K562 (cell line): ENCODE measurements at places on chromosomes 13 and 19. TPM values are rescaled to one million over a fixed set of nuclear protein-coding genes. Genes with fewer than 3 reads are reported as not detected.

DNA sequence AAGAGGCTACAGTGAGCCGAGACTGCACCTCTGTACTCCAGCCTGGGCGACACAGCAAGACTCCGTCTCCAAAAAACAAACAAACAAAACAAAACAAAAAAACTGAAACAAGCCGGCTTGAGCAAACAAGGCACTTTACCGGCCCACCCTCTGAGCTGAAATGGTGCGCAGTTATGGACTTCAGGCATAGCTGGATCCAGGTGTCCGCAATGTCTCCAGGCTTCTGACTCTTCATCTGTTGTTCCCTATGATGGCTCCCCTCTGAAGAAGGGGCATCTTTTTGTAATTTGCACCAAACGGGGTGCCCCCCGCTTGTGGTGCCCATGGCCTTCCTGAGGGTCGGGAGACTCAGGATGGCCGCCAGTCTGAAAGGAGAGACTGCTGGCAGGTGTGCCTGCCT, 6.2 kb downstream of the C2CD4C start:
- H3K4me1 ChIP-seq = peaks cover 49% of the 10 kb centered on the region
- DNase-seq = no peak
- H3K4me3 ChIP-seq = no peak overlapping the region
- H3K27ac ChIP-seq = no peak overlapping the region

DNA sequence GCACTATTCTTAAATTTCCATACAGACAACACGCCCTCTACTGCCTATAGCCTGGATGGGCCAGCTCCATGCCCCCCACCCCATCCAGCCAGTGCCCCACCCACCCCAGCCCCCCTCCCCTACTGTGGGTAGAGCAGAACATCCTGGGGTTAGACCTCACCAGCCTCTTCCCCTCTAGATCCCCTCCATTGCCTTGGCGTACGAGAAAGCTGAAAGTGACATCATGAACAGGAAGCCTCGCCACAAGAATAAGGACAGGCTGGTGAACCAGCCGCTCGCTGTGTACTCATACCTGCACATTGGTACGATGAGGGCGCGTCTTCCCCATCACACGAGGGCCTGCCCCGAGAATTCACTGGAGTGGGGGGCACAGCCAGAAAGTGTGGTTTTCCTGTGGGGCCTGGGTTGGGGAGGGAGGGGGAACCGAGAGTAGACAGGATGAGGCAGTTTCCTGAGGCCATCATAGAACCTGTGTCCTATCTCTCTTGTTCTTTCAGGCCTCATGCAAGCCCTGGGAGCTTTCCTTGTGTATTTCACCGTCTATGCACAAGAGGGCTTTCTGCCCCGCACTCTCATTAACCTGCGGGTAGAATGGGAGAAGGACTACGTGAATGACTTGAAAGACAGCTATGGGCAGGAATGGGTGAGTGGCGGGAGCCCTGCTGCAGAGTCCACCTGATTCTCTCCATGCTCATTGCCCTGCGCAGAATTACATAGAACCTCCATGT, 29.1 kb downstream of the ATP12A start:
- H3K4me1 ChIP-seq = no peaks in the 10 kb centered on the region
- H3K27ac ChIP-seq = no peak overlapping the region
- H3K36me3 ChIP-seq = no peaks in the 10 kb centered on the region
- peaks cover 19% of the 10 kb centered on the region for H3K27me3 ChIP-seq
- no peak overlapping the region for H3K4me3 ChIP-seq

- no peak overlapping the region for H3K4me3 ChIP-seq
- H3K27ac ChIP-seq = no peak overlapping the region
- H3K36me3 ChIP-seq = no peaks in the 10 kb centered on the region
- DNase-seq = no peak
- no peaks in the 10 kb centered on the region for H3K4me1 ChIP-seq
Measured at GRCh38 chr13:74561155-74561554, 427.0 kb upstream of the KLF12 start.

GRCh38 chr13:52786766-52787165, 47.1 kb upstream of the CNMD start:
- H3K27ac ChIP-seq = no peak overlapping the region
- no peak for DNase-seq
- H3K4me3 ChIP-seq = no peak overlapping the region
- H3K27me3 ChIP-seq = no peaks in the 10 kb centered on the region

C19orf81 gene
- total RNA-seq = 33.0 and 40.2 TPM in 2 replicates

DNA sequence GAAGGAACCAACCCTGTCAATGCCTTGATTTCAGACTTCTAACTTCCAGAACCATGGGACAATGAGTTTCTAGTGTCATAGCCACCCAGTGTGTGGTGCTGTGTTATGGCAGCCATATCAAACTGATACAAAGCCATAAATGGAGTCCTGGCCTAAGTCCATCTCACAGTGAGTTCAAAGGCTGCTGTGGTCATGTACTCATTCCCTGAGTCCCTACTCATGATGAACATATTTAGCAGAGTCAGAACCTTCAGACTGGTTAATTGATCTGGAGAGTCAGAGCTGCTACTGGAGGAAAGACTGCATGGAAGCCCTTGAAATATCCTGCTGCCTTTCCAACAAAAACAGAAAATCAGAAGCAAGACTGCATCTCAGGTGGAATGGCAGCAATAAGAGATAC, 39.2 kb upstream of the CSNK1A1L start:
- H3K4me3 ChIP-seq = no peak overlapping the region
- DNase-seq = no peak
- H3K4me1 ChIP-seq = no peaks in the 10 kb centered on the region
- no peaks in the 10 kb centered on the region for H3K36me3 ChIP-seq
- no peaks in the 10 kb centered on the region for H3K27me3 ChIP-seq
- no peak overlapping the region for H3K27ac ChIP-seq

- no peaks in the 10 kb centered on the region for H3K4me1 ChIP-seq
- no peaks in the 10 kb centered on the region for H3K27me3 ChIP-seq
- no peak for DNase-seq
- H3K27ac ChIP-seq = no peak overlapping the region
- H3K4me3 ChIP-seq = no peak overlapping the region
Measured at GRCh38 chr13:36217456-36217855, 3.1 kb upstream of the SOHLH2 start.

- no peak overlapping the region for H3K27ac ChIP-seq
- no peaks in the 10 kb centered on the region for H3K27me3 ChIP-seq
- no peak for DNase-seq
Measured at GRCh38 chr13:59145381-59145780, 1018.3 kb downstream of the DIAPH3 start.

DNA sequence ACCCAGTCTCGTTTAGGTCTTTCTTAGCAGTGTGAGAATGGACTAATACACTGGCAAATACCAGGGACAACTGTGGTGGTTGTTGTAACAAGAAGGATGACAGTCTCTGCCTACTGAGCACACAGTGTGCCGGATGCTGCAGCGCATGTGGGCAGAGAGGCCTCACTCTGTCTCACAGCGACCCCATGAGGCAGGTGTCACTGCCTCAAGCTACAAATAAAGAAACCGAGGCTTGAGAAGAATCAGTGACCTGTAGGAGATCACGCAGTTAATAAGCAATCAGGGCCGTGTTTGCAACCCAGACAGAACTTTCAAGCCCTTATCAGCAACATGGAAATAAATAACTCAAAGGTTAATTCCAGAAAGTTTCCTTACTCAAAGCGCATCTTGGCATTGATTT, 40.5 kb upstream of the GAS6 start:
- no peak overlapping the region for H3K4me3 ChIP-seq
- H3K27me3 ChIP-seq = peaks cover 11% of the 10 kb centered on the region; the same call in 2 of the 3 replicates
- no peaks in the 10 kb centered on the region for H3K36me3 ChIP-seq
- no peak overlapping the region for H3K27ac ChIP-seq
- peaks cover 2% of the 10 kb centered on the region; the same call in 1 of the 2 replicates for H3K4me1 ChIP-seq

- H3K4me1 ChIP-seq = no peaks in the 10 kb centered on the region
- no peak overlapping the region for H3K27ac ChIP-seq
Measured at GRCh38 chr19:10920781-10921180, 7.7 kb downstream of the YIPF2 start.

GRCh38 chr13:99916366-99917103, 55.0 kb downstream of the ZIC5 start:
- no peak overlapping the region for H3K4me3 ChIP-seq
- peaks cover 13% of the 10 kb centered on the region for H3K27me3 ChIP-seq
- DNase-seq = peak; percentile 61
- no peaks in the 10 kb centered on the region for H3K36me3 ChIP-seq

KLK3 gene
- not detected in 2 replicates for total RNA-seq

DNA sequence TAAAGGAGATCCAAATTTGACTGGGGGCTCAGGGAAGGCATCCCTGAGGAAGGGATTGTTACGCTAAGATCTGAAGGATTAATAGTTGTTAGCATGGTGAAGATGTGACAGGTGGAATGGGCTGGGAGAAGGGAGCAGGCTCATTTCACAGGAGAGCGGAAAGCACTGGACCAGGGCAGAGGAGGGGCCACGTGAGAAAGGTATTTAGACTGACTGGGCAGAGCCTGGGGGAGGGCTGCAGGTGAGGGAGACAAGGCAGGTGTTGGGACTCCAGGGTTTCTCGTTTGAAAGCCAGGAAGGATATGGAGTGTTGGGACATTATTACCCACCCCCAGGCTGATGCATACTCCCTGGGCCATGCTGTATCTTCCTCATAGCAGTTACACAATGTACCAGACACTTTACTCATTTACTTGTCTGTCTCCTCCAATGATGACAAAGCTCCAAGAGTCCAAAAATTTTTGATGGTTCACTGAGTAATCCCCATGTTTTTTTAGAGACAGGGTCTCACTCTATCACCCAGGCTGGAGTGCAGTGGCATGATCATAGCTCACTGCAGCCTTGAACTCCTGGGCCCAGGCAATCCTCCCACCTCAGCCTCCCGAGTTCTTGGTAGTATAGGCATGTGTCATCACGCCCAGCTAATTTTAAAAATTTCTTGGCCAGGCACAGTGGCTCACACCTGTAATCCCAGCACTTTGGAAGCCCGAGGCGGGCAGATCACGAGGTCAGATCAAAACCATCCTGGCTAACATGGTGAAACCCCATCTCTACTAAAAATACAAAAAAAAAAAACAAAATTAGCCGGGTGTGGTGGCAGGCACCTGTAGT, 2.3 kb downstream of the TRAPPC6A start:
- H3K4me1 ChIP-seq = peaks cover 47% of the 10 kb centered on the region
- H3K27ac ChIP-seq = no peak overlapping the region; the same call in 2 of the 3 replicates
- H3K4me3 ChIP-seq = no peak overlapping the region
- H3K27me3 ChIP-seq = no peaks in the 10 kb centered on the region
- DNase-seq = no peak

- DNase-seq = no peak
- H3K4me1 ChIP-seq = peaks cover 22% of the 10 kb centered on the region; the same call in 2 of the 3 replicates
- H3K4me3 ChIP-seq = no peak overlapping the region
- H3K27ac ChIP-seq = no peak overlapping the region
- H3K36me3 ChIP-seq = no peaks in the 10 kb centered on the region; the same call in 2 of the 3 replicates
- no peaks in the 10 kb centered on the region for H3K27me3 ChIP-seq
Measured at GRCh38 chr19:48946463-48947257, 8.0 kb upstream of the BAX start.

GRCh38 chr13:84630476-84630875, 748.2 kb upstream of the SLITRK1 start:
- no peaks in the 10 kb centered on the region for H3K4me1 ChIP-seq
- H3K27me3 ChIP-seq = no peaks in the 10 kb centered on the region
- no peak overlapping the region for H3K4me3 ChIP-seq

ZNF208 gene
- total RNA-seq = 3.1 and 3.2 TPM in 2 replicates

DNA sequence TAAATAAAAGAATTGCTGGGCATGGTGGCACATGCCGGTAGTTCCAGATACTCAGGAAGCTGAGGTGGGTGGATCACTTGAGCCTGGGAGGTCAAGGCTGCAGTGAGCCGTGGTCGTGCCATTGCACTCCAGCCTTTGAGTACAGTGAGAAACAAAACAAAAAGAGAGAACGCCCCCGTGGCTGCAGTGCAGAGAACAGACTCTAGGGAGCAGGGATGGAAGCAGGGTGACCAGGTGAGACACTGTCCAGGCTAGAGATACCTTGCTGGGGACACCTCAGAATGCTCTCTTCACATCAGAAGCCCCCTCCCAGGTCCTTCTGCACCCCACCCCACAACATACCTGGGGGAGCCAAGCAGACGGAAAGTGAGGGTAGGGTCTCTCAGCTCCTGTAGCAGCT, 24.8 kb downstream of the MAP4K1 start:
- H3K27me3 ChIP-seq = no peaks in the 10 kb centered on the region
- no peak overlapping the region for H3K4me3 ChIP-seq
- no peak for DNase-seq
- no peak overlapping the region for H3K27ac ChIP-seq

DNA sequence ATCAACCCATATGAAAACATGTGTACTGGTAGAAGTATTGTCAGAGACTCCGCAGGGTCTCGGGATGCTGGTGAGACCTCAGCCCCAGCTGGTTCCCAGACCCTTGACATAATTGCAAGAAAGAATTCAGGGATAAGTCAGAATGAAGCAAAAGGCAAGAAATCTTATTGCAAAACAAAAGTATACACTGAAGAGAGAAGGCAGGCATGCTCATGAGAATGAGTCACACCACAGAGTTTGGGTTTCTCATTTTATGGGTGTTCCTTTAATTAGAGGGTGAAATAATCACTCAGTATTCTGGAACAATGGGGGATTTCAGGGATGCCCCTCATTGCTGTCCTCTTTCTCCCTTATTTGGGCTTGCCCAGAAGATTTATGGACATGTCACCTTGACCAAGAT, 1423.8 kb upstream of the MIR17HG start:
- H3K4me1 ChIP-seq = no peaks in the 10 kb centered on the region
- DNase-seq = no peak
